HAP-1 (cell line): ENCODE measurements at places on chromosomes 2 and 18.
A peak's percentile ranks its signal among the peaks of the same experiment; 100 is the strongest.

GRCh38 chr18:32770054-32770665 lies 2.7 kb downstream of the KLHL14 start:
- no peak for DNase-seq

DNA sequence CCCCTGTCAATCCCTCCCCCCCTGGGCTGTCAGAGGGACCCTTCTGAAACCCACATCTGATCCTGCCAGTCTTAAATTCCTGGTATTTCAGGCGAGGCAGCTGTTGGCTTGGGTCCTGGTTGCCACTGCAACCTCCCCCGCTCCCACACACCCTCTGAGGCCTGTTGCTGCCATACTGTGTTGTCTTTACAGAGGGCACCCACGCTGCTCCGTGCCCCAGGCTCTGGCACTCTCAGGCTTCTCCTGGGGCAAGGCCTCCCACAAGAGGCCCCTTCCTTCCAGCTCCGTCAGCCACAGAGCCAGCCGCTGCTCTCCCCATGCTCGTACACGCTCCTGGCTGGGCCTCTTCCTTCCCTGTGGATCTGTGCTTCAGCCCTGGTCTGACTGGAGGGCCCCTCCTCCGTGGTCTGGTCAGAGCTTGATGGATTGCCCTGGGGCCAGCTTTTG lies 8.6 kb downstream of the CABLES1 start:
- DNase-seq: no peak

- DNase-seq: peak; percentile 61
These were observed 209.7 kb downstream of the ERBB4 start for GRCh38 chr2:212328712-212329496.

DNA sequence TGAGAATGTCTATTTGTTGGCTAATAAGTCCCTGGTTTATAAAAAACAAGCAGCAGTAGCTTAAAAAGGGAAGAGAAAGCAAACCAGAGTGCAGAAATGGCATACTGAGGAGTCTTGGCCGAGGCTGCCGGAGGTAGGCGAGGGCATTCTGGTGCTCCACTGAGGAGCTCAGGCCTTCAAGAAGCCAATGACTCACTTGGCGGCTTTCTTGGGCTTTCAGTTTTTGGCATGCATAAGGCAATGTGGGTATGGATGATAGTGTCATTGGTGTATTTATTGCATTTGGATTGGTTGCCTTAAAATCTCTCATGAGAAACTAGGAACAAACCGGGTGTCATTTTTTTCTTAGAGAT lies 119.6 kb upstream of the ARL5A start:
- no peak for DNase-seq

DNA sequence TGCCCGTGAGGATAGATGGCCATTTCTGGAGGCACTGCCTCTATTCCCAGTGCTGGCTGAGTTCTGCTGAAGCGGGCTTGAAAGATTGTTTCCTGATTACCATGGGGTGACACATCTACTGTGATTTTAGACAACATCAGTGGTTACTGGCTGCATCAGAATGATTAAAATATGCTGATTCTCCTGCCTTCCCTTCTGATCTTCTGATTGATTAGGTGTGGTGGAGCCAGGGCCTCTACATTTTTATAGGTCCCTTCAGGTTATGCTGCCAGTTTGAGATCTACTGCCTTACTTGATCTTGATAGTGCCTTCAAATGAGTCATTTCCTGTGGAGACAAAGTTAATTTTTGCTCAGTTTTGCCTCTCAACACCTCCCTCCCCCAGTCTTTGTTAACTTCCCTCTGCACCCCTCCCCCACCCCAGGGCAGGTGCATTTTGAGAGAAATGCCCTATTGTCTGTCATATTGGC lies 31.6 kb upstream of the SNORC start:
- DNase-seq: no peak

- no peak for DNase-seq
These were observed 47.7 kb downstream of the MYOM1 start for GRCh38 chr18:3172097-3172496.

GRCh38 chr18:5984245-5984644 lies 88.9 kb upstream of the TMEM200C start:
- DNase-seq: no peak

GRCh38 chr18:34834897-34835296 lies 124.8 kb downstream of the DTNA start:
- no peak for DNase-seq

DNA sequence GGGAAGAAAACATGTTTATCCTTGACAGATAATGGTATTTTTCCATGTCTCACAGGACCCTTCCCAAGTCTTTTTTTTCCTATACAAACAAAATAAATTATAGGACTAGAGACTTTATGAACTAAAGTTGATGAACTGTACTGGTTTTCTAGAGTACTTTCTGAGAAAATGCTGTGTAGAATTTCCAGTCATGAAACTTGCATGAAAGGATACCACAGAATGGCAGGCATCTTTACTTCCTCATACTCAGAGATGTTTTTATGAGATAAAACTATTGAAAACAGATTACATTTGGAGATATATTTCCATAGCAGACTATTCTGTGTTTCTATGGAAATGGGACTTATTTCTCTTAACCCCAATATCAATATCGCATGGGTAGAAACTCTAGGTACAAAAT lies 403.5 kb downstream of the PARD3B start:
- DNase-seq: no peak

DNA sequence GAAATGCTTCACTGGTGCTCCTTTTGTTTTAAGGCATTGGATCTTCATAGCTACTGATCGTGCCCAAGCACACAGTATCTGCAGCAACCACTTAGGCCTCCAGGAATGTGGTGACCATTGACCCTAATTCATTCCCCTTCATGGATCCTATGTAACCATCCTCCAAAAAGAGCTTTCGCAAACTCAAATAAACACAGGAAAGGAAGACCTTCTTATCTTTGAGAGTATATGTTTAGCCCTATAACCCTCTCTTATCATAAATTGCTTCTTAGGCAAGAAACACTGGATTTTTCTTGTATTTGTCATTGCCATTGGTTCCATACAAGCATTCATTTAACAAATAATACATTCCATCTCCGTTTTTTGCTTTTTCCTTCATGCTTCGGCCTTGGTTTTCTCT lies 4.1 kb upstream of the TTR start:
- DNase-seq: no peak

DNA sequence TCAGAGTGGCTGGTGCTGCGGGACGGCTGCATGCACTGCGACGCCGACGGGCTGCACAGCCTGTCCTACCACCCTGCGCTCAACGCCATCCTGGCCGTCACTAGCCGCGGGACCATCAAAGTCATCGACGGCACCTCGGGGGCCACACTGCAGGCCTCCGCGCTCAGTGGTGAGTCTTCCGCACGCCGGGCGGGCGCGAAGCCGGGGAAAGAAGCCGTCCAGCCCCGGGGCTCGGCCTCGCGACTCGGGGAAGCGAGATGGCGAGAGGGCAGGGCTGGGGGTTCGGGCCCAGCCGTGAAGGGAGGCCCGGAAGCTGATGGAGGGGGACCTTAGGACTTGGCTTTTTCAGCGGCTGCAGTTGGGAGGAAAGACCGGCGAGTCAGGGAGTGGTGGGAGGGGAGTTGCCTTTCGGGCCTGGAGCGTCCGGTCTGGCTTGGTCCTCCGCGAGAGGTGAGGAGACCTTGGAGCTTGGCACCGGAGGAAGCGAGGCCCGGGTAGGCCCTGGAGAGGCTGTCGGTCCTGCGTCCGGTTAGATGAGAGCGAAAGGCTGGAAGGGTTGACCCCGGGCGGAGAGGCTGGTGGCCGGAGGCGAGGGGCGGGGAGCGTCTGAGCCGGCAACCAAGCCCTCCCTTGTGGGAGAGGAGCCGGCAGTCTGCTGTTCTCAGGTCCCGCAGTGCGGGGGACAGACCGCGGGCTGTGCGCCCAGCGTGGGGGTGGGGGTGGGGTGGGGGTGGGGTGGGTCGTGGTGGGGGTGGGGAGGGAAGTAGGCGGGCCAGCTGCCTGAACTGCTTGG lies 691 bp downstream of the BIRC6 start:
- peak; percentile 47 for DNase-seq

GRCh38 chr2:120174963-120175581 lies 48.1 kb downstream of the TMEM185B start:
- peak; percentile 71 for DNase-seq

- no peak for DNase-seq
These were observed 86.9 kb downstream of the EIF2AK3 start for GRCh38 chr2:88540346-88540745.

GRCh38 chr2:18439716-18440115 lies 120.7 kb downstream of the RDH14 start:
- no peak for DNase-seq

- peak; percentile 12 for DNase-seq
These were observed 2040.1 kb upstream of the LRRTM1 start for GRCh38 chr2:82344670-82345069.

DNA sequence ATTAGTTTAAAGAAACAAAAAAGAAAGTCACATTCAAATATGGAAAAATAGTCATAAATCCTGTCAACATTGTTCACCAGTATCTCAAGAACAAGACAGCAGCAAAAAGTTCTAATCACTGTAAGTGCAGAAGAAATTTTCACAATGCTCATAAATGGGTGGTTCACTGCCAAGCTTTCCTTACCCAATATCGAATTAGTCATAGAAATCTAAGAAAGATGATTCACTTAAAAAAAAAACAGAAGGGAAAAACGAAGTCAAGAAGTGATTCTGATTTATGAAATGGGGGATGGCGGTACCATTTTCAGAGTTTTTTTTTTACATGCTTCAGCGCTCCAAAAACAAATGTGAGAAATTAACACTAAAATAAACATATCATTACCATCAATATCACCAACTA lies 156.7 kb downstream of the EXOC6B start:
- DNase-seq: no peak

GRCh38 chr2:159998961-159999360 lies 63.5 kb downstream of the PLA2R1 start:
- no peak for DNase-seq
